ENCODE measurements at places on chromosomes 11 and 22. TPM values are rescaled to one million over a fixed set of nuclear protein-coding genes. Genes with fewer than 3 reads are reported as not detected.

- peak; percentile 97 for DNase-seq
Observed at GRCh38 chr11:66438504-66439466, at the start of gene MRPL11. TSS of gene MRPL11 (minus strand) at chr11:66438848. CDS start at chr11:66438754, 94 bp downstream.

GRCh38 chr11:34656062-34656720 lies 35.3 kb downstream of the EHF start:
- DNase-seq, result no peak

- no peak for DNase-seq
Observed at GRCh38 chr11:17406818-17407149, 18.3 kb upstream of the KCNJ11 start.

Gene CHST1
- 15.1 TPM for polyA plus RNA-seq

Gene TRIM49
- polyA plus RNA-seq, result not detected

Gene CRYBB3
- 0.32 TPM for polyA plus RNA-seq

All from left renal cortex interstitium (tissue), 4 donors.